AG08395 (cell line): ENCODE measurements at places on chromosomes 1 and 21.

- DNase-seq, result no peak
Observed at GRCh38 chr1:100449477-100449876, 88.5 kb upstream of the GPR88 start.

DNA sequence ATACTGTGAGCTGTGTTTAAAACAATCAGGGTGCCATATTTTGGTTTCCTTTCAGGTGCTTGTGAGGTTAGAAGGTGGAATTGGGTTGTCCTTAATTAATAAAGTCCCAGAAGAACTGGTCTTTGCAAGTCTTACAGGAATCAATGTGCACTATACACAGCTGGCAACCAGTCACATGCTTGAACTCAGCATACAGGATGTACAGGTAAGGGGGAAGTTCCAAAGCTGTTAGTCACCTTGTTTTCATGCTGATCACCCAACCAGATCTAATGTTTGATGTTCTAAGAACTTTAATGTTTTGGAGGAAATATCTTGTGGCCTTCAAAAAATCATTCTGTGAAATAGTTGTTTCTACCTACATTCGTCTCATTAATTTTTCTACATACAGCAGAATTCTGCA, 156.3 kb downstream of the VPS13D start:
- DNase-seq, result no peak

DNA sequence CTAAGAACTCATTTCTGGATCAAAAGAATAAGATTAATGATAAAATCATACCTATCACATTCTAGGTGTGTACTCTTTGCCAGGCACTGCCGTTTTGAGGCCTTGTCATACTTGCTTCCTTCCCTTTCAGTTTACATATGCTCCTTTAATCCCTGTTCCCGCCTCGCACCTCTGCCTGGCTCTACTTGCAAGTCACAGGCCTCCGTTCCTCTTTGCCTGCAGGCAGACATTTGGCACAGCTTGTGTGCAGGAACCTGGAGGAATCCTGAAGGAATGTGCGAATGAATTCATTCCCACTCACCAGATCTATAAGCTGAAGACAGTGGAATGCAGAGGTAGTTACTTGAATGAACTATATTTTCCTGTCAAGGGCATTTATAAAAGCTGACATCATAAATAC, 13.8 kb downstream of the WLS start:
- no peak for DNase-seq

GRCh38 chr1:67537667-67538018, 107.4 kb upstream of the SERBP1 start:
- no peak for DNase-seq
